Aortic smooth muscle cell (primary cell): ENCODE measurements at places on chromosomes 3 and 15. TPM values are rescaled to one million over a fixed set of nuclear protein-coding genes. Genes with fewer than 3 reads are reported as not detected.

COL6A5 gene
- not detected in 2 replicates for total RNA-seq

RRP9 gene
- total RNA-seq = 21.1 and 34.5 TPM in 2 replicates

GOLGA8R gene
- 3.4 and 3.6 TPM in 2 replicates for total RNA-seq

DYNC1LI1 gene
- total RNA-seq = 36.7 and 39.7 TPM in 2 replicates

CYP8B1 gene
- total RNA-seq = not detected in 2 replicates
